Caco-2 (cell line): ENCODE measurements at places on chromosomes 11 and 22. TPM values are rescaled to one million over a fixed set of nuclear protein-coding genes. Genes with fewer than 3 reads are reported as not detected.

The BACE1 gene
- total RNA-seq, result 11.0 and 11.2 TPM in 2 replicates

The OR5M11 gene
- total RNA-seq, result not detected in 2 replicates

The PRG3 gene
- total RNA-seq, result not detected in 2 replicates

GRCh38 chr11:72524711-72525110 is 90.4 kb upstream of the CLPB start:
- DNase-seq, result no peak
- no peak overlapping the region for H3K4me3 ChIP-seq
- no peaks in the 10 kb centered on the region for H3K36me3 ChIP-seq
- H3K27ac ChIP-seq, result no peak overlapping the region

- no peaks in the 10 kb centered on the region for H3K27me3 ChIP-seq
- no peak overlapping the region for H3K4me3 ChIP-seq
- no peak overlapping the region for H3K27ac ChIP-seq
- H3K4me1 ChIP-seq, result peaks cover 13% of the 10 kb centered on the region
Measured at GRCh38 chr22:42679691-42680090, 30.5 kb upstream of the CYB5R3 start.

DNA sequence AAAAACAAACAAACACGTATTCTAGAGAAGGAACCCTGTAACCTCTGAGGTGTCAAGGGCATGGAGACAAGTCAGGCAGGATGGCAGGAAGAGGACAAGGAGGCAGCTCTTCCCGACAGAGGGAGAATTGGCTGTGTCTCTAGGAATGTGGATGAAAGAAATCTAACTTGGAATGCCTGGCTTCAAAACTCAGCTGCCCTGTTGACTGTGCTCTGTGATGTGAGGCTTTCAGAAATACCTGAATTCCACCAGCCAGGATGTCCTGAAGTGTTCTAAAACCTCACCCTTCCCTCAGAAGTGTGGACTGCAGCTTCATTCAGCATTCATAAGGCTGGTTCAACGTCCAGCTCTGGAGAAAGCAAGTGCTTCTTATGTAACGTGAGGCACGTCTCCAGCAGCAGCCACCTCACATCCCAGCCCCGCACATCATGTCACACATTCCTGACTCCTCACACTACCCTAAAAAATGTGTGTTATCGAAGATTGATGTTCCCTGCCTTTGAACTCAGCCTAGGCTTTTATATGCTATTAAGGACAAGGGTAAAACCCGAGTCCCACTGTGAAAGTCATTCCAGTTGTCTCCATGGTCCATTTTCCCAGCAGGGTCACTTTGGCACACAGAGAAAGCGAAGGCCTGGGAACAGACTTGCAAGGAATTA is 398.9 kb downstream of the ETS1 start:
- no peaks in the 10 kb centered on the region for H3K4me1 ChIP-seq
- no peak overlapping the region for H3K4me3 ChIP-seq
- DNase-seq, result no peak
- no peaks in the 10 kb centered on the region for H3K27me3 ChIP-seq
- no peak overlapping the region for H3K27ac ChIP-seq

- DNase-seq, result no peak
- H3K27me3 ChIP-seq, result peaks cover 3% of the 10 kb centered on the region
- no peaks in the 10 kb centered on the region for H3K36me3 ChIP-seq
Measured at GRCh38 chr22:36816636-36817524, at the start of gene PVALB. Gene PVALB (minus strand): TSS chr22:36817035. CDS start chr22:36817005, 30 bp downstream.

DNA sequence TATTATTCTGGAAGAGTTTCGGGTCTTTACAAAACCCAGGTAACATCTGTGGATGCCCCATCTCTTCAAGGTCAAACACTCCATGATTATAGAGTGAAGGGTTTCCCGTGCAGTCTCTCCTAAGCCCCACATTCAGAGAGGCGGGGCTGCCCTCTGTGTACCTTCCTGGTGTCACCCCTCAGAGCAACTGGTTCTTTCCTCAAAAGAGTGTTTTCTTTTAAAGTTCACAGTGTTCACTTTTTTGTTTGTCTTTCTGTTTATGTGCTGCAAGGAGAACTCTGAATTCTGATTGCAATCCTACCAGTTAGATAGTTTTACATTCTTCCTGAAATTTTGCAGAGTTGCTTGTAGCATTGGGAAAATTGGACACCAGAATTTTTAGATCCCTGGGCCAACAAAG is 190.2 kb downstream of the ADAMTS15 start:
- no peak for DNase-seq
- H3K36me3 ChIP-seq, result no peaks in the 10 kb centered on the region
- no peak overlapping the region for H3K4me3 ChIP-seq
- no peak overlapping the region for H3K27ac ChIP-seq

DNA sequence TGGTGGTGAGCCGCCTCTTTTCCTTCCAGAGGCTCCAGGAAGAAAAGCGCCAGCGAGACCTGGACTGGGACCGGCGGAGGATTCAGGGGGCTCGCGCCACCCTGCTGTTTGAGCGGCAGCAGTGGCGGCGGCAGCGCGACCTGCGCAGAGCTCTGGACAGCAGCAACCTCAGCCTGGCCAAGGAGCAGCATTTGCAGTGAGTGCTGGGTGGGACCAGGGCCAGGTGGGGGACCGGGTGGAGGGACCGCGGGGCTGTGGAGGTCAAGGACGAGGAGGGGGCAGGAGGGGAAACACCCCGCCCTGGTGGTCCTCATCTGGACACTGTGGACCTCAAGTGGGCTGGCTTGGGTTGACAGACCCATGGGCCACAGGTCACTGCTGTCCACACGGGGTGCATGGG is 17.4 kb downstream of the RIBC2 start:
- 0 out of 2 replicates have a peak, but pooled peaks cover 1% of the 10 kb centered on the region for H3K36me3 ChIP-seq
- no peak overlapping the region for H3K4me3 ChIP-seq
- H3K4me1 ChIP-seq, result peaks cover 10% of the 10 kb centered on the region
- H3K27me3 ChIP-seq, result no peaks in the 10 kb centered on the region
- no peak overlapping the region for H3K27ac ChIP-seq
- DNase-seq, result no peak

GRCh38 chr11:2355000-2355644 is 22.0 kb upstream of the CD81 start:
- no peak overlapping the region for H3K4me3 ChIP-seq
- no peaks in the 10 kb centered on the region for H3K27me3 ChIP-seq
- DNase-seq, result no peak
- peaks cover 17% of the 10 kb centered on the region for H3K4me1 ChIP-seq
- H3K27ac ChIP-seq, result no peak overlapping the region
- no peaks in the 10 kb centered on the region for H3K36me3 ChIP-seq

GRCh38 chr11:72752088-72752914 is at the start of gene ARAP1:
Gene ARAP1 (minus strand): TSS chr11:72752408. CDS start chr11:72727128, 25,280 bp downstream.
- H3K4me3 ChIP-seq, result peak within 1 kb of the TSS; percentile 75
- no peaks in the 10 kb centered on the region for H3K27me3 ChIP-seq
- H3K27ac ChIP-seq, result peak within 1 kb of the TSS; percentile 94
- peak; percentile 89 for DNase-seq
- peaks cover 30% of the 10 kb centered on the region for H3K4me1 ChIP-seq
- H3K36me3 ChIP-seq, result peaks cover 14% of the 10 kb centered on the region

GRCh38 chr11:23097891-23098290 is 237.6 kb upstream of the CCDC179 start:
- no peaks in the 10 kb centered on the region for H3K36me3 ChIP-seq
- no peaks in the 10 kb centered on the region for H3K27me3 ChIP-seq
- H3K27ac ChIP-seq, result no peak overlapping the region
